ENCODE measurements at places on chromosomes 1 and 21.
A peak's percentile ranks its signal among the peaks of the same experiment; 100 is the strongest.

DNA sequence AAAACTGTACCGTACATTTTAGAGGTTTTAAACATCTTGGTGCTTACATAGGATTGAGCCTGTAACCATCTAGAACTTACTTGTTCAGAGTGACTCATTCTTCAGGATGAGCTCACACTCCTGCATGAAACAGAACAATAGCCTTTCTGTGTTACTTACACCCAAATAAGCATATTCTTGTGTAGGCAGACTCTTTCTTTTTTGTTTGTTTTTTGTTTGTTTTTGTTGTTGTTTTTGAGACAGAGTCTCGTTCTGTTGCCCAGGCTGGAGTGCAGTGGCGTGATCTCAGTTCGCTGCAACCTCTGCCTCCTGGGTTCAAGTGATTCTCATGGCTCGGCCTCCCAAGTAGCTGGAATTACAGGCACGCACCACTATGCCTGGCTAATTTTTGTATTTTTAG is 3.8 kb upstream of the CA6 start:
- DNase-seq: peak; percentile 16

DNA sequence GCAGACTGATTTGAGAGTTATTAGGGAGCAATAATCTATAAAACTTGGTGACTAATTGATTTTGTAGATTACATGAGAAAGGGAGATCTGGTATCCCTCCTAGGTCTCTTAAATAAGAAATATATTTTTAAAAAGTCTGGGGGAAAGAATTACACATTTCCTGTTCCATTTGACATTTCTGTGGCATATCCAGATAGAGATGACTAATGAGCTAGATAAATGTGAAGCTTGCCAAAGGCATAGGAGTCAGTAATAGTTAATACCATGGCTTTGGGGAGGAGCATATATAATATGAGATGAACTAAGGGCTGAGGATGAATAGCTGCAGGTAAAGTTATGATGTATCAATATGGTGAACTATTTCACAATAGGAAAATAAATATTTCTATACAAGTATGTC is 663.7 kb downstream of the PTPRC start:
- no peak for DNase-seq

- no peak for DNase-seq
Measured at GRCh38 chr21:45351061-45351460, 53.9 kb upstream of the COL18A1 start.

DNA sequence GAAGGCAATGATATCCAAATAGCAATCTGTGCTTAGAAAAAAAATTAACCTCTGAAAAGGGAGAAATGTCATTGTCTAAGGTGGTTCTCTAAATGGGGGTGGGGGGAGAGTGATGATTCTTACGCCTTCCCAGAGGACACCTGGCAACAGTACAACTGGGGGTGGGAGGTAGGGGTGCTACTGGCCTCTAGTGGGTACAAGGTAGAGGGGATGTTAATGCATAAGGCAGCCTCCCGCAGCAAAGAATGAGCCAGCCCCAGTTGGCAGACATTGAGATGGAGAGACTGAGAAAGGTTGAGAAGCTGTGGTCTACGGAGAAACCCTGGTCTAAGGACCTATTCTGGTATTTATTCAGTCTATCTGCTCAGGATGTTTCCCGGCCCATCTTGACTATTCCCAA is 472.2 kb upstream of the RUNX1 start:
- DNase-seq: no peak

- DNase-seq: peak; percentile 35
Measured at GRCh38 chr1:22814176-22815042, 103.8 kb downstream of the EPHB2 start.

GRCh38 chr1:172540635-172541034 is 7.7 kb downstream of the SUCO start:
- no peak for DNase-seq

DNA sequence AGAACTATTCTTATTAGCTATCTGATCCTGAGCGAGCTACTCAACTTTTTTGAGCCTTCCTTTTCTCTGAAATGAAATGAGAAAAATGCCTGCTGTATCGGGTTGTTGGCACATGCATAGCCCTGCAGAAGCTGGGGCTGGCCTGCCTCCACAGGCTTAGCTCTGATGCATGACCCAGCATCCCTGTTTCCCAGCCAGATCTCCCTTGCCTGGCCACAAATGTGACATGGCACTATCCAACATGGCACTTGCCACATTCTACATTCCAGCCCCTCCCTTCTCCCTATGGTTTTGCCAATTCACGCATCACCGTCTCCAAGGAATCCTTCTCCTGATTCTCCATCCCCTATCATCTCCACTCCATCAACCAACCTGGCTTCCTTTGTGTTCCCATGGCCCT is 13.8 kb downstream of the RNU5D-1 start:
- DNase-seq: no peak

GRCh38 chr1:219374046-219374566 is 200.4 kb downstream of the LYPLAL1 start:
- no peak for DNase-seq

DNA sequence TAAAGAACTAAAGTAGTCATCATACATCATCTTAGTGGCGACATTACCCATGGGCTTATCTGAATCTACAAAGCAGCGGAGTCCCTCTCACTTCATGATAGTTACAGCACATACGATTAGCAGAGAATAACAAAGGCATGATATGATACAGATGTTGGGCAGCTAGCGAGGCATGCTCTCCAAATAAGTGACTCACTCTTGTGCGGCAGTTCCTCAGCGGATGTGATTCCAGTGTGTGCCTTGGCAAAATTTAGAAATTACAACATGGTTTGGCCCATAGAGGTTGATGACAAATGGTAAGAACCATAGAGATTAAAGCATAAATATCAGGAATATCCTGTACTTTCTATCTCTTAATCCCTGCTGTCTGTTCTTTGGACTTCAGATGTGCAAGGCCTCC is 48.1 kb upstream of the PAXBP1 start:
- peak; percentile 87 for DNase-seq

DNA sequence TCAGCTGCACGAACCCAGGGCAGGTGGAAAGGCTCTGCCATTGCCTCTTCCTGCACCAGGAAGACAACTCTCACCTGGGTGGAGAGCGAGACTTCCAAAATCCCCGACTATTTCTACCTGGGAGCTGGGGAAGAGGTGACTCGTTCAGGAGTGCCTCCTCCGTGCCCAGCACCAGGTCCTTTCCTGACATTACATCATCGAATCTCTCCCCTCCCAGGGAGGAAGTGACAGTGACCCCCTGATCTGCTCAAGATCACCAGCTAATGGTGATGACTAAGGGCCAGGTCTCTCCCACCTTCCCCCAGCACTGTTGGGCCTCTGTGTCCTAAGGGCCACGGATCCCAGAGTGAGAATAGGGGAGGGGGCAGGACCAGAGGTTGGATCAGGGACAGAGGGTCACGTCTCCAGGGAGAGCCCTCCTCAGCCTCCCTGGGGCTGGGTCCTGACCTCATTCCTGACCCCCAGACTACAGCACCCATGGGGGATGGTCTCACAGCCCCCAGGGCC is 6.8 kb downstream of the MEGF6 start:
- no peak for DNase-seq

- DNase-seq: no peak
Measured at GRCh38 chr1:17881761-17882160, 126.6 kb downstream of the ACTL8 start.

DNA sequence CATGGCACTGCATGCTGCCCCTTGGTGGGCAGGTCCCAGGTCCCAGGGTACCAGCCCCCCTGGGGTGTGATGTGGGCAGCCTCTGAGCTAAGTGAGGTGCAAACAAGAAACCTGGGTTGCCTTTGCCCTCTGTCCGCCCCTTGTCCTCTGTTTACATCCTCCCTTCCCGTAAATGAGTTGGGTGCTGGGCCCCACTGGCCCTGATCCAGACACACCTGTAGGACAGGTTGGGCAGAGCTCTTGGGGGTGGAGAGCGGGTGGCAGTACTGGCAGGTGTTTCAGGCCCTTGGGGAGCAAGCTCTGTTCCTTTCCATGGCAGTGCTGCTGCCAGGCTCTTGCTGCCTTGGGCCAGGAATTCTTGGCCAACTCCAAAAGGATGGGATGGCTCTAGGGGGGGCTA is 35.8 kb downstream of the ELF3 start:
- no peak for DNase-seq

DNA sequence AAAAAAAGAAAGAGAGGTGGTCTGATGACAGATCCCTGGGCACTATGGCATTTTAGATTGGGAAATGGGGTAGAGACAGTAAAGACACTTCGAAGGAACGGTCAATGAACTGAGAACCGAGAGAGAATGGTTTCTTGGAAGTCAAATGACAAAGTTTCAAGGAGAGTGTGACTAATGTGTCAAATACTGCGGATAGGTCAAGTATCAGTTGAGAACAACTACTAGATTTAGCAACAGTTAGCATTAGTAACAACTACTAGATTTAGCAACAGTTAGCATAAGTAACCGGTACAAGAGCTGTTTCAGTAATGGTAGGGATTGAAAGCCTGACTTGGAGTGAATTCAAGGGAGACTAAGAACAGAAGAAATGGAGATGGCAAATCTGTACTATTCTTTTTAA is 35.0 kb downstream of the UROD start:
- no peak for DNase-seq

GRCh38 chr1:212283741-212284140 is 1.5 kb upstream of the PPP2R5A start:
- no peak for DNase-seq
